Heart left ventricle (tissue), 16 donors: ENCODE measurements at places on chromosomes 4 and X.

GRCh38 chrX:100381619-100382018 is 28.5 kb downstream of the PCDH19 start:
- no peak for DNase-seq

- DNase-seq = peak; percentile 26
Measured at GRCh38 chrX:132270699-132271098, 51.5 kb upstream of the RAP2C start.

- peak; percentile 87 for DNase-seq
Measured at GRCh38 chrX:48508400-48509244, at the start of gene PORCN. Gene PORCN, plus strand, starts transcription at chrX:48508992. Its CDS starts 829 bp downstream, at chrX:48509821.

DNA sequence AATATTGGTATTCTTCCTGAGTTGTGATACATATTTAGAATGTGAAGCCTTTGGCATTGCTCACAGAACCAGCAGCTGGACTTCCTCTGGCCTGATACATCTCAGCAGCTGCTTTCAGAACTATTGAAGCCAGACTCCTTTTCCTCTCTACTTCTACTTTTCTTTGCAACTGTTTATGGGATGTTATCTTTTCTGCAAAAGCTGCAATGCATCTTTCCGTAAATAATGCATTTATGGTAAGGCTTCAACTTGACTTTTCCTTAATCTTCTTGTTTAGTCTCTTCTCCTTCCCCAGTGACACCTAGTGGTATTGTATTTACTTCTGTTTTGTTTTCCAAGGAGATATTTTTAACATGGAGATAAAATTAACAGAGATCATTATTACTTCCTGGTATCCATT is 1548.7 kb downstream of the PCDH7 start:
- DNase-seq = no peak

DNA sequence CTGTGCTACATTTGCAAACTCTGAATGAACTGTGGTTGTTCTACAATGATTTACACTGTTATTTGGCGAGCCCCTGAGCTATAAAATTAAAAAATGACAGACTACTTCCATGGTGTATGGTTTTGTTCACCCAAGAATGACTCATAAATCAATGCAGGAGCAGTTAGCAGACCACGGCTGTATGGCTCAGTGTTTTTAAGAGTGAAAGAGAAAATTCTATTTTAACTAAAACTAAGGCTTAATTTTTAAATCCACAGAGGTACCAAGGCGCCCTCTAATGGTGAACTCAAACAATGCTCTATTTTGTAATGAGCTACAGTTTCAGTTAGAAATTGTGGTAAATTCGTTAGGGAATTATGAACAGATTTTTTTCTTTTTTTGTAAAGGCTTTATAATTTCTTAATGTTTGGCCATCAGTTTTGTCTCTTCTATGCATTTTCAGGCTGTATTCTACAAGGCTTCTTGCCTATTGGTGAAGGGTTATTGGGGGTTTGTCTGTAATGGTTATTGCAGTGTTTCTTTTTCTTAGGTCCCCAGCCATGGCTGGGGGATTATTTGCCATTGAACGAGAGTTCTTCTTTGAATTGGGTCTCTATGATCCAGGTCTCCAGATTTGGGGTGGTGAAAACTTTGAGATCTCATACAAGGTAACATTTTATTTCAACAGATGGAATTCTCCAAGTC is 32.5 kb downstream of the HMGB2 start:
- DNase-seq = no peak

DNA sequence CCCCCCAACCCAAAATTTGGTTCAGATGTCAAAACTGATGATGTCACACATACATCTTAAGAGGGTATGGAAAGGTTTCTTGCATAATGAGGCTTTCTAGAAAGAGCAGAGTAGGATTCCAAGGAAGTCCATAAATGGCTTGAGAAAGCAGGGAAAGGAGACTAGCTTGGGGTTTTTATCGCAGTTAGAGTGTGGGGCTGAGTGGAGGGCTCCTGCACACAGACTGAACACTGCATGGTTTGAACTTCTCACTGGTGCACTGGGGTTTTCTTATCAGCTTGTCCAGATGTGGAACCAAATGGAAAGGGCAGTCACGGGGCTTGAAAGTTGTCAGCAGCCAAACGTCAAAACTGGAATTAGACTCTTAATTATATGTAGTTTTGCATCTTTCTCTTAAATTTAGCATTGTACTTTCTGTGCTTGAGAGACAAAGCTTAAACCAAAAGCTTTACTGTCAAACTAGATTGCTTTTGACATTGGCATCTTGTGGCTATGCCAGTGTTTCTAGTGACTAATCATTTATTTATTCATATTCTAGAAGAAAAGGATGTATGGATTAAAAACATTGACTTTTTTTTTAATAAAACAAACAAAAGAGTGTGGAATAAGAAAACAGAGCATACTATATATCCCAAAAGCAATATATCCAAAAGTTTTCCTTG is 78.3 kb upstream of the STIM2 start:
- no peak for DNase-seq

DNA sequence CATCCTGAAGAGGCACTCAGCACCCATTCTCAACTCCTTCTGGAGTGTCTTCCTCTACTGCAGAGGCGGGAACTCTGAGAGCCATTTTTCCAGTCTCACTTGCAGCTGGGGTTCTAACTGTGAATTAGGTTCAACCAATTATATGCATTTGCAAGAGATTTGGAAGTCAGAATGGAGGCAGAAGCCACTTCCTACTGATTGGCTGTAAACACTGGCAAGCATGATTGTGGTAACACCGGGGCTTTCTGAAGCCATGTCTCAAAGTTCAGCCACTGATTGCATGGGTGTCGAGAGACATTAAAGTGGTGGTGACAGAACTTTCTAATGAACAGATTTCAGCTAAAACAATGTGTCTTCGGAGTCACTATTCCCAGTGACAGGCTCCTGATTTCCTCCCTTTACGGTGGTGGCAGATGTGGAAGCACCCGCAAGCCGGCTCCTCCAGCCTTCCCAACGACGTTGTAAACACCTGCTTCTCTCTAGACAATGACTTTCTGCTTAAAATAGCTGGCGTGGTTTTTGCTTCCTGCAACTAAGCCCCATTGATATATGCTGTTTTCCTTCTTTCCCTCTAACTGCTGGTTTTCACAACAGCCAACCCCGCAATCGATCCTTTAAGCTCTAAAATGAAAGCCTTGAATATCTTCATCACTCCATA is 92.0 kb downstream of the IRF2 start:
- DNase-seq = no peak

DNA sequence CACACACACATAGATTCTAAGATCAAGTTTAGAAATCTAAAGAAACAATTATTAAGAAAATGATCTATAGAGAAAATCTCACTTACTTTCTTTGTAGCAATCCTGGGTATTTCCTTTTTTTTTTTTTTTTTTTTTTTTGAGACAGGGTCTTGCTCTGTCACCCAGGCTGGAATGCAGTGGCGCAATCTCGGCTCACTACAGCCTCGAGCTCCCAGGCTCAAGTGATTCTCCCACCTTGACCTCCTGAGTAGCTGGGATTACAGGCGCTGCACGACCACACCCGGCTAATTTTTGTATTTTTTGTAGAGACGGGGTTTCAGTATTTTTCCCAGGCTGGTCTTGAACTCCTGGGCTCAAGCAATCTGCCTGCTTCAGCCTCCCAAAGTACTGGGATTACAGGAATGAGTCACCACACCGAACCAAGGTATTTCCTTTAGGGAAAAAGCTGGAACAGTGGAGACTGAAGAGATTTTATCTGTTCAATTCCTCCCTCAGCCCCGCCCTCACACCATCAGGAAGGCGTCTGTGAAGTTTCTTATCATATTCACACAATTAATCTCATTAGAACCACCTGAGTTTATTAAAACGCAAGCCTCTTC is at the start of gene TRIML2:
Gene TRIML2 (minus strand): TSS at position 447 of the 599 bp plus-strand sequence. CDS start 4,235 bp downstream, outside the sequence.
- DNase-seq = no peak

GRCh38 chrX:11196476-11196875 is 85.3 kb downstream of the HCCS start:
- DNase-seq = no peak

DNA sequence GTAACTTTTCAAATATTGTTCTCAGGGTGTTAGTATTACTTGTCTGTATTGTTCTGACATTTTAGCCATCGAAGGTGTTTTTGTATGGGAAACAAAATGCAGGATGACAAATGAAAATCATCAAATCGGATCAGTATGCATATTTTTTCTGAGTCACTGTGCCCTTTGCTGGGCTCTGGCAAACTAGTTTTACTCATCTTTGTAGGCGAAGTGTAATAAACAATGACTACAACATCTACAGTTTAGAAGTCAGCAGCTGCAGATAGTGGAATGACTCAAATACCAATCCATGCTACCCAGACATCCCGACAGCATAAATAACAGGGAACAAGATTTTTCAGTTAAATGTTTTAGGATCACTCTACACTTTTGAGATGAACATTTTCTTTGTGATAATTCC is 557.3 kb upstream of the TENM3 start:
- DNase-seq = no peak

- no peak for DNase-seq
Measured at GRCh38 chr4:93841803-93842345, 13.3 kb downstream of the ATOH1 start.

- peak; percentile 84 for DNase-seq
Measured at GRCh38 chrX:2691543-2692220, 587 bp downstream of the CD99 start.

- DNase-seq = no peak
Measured at GRCh38 chrX:10240918-10241317, 84.1 kb downstream of the CLCN4 start.

DNA sequence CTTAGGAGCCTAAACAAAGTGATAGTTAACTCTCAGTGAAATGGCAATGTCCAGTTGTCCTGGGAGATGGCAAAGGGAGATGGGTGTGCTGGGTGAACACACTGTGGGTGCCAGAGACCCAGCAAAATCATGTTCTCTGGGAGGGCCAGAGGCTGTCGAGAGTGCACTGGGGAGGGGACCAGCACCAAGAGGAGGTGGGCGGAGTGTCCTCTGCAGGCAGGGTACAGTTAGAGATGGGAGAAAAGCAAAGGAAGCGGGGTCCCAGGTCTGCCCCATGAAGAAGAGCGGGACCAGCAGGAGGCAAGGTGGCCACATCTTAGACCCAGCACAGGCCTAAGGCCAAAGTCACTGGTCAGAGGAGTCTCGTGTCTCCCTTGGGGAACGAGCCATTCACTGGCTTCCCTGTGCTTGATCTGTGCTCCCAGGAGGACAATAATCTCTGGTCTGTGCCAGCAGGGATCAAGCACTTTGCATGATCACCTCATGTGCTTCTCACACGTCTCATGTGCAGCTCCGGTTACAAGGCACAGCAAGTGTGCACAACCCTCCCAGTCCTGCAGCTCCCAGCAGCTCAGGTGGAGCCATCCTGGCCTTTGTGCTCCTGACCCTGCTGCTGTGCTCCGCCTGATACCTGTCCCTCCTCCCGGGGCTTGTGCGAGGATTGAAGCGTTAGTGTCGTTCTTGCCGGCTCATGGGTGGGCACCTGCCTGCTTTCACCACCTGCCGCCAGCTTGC is 100.9 kb downstream of the FAM53A start:
- peak; percentile 24 for DNase-seq

DNA sequence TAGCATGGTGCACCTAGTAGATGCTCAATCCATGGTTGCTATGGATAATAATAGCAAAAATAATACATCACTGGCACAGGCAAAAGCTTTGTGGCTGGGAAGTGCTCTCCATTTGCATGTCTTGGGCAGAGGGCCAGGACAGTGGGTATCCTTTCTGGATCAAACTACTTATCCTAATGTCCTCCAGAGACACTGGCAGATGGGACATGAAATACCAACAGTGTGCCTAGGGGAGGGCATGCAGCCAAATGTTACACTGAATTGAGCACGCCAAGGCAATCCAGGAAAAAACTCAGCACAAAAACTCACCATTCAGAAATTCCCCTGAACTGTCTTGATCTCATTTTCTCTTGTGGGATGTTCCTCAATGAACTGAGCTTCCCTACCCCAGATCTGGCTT is 98.6 kb upstream of the SCML1 start:
- DNase-seq = no peak

GRCh38 chrX:72394518-72395170 is 88.9 kb upstream of the CITED1 start:
- DNase-seq = peak; percentile 24

GRCh38 chr4:140755774-140756318 is 339 bp downstream of the TBC1D9 start:
- peak; percentile 70 for DNase-seq

DNA sequence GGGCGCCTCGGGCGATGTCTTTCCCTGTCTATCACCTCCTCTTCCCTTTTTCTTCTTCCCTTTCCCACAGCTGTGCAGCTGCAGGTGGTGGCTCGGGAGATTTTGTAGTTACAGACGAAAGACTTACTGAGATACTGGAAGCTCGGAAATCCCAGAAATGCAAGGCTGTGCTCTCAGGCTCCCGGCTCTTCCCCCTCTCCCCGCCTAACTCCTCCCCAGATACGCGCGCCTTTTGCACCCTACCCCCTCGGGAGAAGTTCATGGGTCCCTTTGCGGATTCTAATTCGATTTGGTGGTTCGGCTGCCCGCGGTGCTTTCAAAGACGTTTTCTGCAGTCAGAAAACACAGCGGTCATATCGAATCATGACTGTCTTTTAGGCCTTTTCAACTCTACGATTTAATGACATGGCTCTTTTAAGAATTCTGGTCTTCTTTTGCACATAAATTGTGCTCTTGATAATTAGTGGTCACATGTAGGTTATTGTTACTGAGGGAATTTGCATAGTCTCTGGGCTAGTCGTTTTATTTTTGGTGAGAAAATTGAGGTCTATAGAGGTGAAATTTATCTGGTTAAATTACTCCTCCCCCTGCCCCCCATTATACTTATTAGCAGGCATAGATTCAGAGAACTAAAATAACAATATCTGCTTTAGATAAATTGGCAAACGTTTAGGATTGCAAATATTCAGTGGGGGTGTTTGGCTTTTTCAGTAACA is 1.6 kb downstream of the SEPTIN11 start:
- no peak for DNase-seq

GRCh38 chr4:27318740-27319139 is 458.1 kb downstream of the STIM2 start:
- no peak for DNase-seq

DNA sequence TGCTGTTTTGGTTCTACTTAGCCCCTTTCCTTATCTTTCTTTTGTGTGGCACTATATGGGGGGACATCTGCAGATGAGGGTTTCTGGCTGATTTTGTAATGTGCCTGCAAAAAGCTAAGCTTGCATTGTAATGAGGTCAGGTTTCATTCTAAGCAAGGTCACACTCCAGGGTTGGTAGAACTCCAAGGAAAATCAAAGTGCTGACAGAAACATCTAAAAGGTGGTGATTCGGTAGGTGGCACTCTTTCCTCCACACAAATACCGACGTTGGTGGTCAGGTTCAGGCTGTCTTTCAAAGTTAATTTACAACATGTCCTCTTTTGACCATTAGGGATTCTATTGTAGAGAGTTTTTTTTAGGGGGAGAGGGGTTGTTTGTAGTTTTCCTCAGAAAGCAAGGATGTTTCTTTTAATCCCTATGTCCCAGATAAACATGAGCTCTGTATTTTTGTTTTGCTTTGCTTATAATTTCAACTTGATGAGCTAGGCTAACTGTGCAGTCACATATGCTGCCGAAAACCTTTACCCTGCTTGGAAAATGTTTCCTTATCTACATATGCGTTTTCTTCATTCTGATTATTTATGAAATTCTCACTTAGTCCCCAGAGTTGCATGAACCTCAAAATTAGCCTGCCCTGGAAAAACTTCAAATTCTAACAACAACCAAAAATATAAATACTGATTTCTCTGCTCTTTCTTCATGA is 434.2 kb downstream of the PPARGC1A start:
- no peak for DNase-seq

- no peak for DNase-seq
Measured at GRCh38 chr4:182346250-182346649, 103.0 kb downstream of the TENM3 start.
